ENCODE measurements at places on chromosomes 13 and 19. TPM values are rescaled to one million over a fixed set of nuclear protein-coding genes. Genes with fewer than 3 reads are reported as not detected.

Gene DAND5
- not detected for polyA plus RNA-seq

Gene SNRPA
- polyA plus RNA-seq = 126 TPM

Gene WDR87
- polyA plus RNA-seq = not detected

Gene SETDB2
- polyA plus RNA-seq = 21.7 TPM

Gene MRPL57
- 14.6 TPM for polyA plus RNA-seq

Gene CLC
- polyA plus RNA-seq = not detected

Gene SIAH3
- not detected for polyA plus RNA-seq

Gene SPRY2
- polyA plus RNA-seq = 16.9 TPM

Gene OR7D2
- not detected for polyA plus RNA-seq

Gene FCER2
- polyA plus RNA-seq = not detected

Gene VAV1
- polyA plus RNA-seq = not detected
